COLO829 (cell line): ENCODE measurements at places on chromosomes 6 and 20.

- DNase-seq: no peak
These were observed 299.7 kb downstream of the PLCB1 start for GRCh38 chr20:8431538-8432434.

GRCh38 chr20:37190354-37191112 lies 11.2 kb upstream of the MROH8 start:
- DNase-seq: no peak

GRCh38 chr20:5848711-5849505 lies 98.7 kb downstream of the SHLD1 start:
- DNase-seq: peak; percentile 29

- DNase-seq: no peak
These were observed 51.0 kb upstream of the FBXO30 start for GRCh38 chr6:145865595-145865994.

DNA sequence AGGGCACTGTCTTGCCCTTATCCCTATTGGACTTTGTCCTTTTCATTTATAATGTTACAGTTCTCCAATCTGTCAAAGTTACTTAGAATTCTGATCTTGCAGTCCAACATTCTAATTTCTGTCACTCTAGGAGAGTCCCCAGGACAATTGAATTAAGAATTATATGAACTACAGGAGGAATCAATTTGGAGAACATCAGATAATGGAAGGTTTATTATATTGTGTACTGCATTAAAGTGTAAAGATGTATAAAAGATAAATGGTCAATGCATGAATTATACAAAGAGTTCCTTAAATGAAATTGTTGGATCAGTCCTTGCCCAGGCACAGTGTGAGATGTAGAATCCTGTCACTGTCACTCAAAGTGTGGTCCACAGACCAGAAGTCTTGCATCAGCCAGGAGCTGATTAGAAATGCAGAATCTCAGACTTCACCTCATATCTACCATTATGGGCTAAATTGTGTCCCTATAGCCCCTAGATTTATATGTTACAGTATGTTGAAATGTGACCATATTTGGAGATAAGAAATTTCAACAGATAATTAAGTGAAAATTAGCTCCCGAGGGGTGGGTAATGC lies 145.5 kb downstream of the BTBD3 start:
- DNase-seq: no peak

GRCh38 chr20:56391596-56392131 lies 351 bp downstream of the AURKA start:
- DNase-seq: no peak

DNA sequence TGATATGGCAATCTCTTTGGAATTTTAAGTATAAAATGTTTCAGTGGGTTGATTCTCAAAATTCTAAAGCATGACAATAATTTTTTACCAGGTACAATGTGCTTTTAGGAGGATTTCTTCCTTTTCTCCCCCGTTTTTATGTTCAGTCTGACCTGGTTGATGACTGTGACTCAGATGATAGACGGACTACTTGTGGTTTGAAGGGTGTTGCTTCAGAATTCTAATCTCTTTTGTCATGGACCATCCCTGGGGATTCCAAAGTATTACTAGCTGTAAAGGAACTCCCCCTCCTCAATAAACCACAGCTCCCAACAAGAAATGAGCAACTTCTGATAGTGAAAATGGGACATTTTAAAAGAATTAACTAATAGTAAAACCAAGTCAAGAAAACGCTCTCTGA lies 34.9 kb upstream of the TNFAIP3 start:
- peak; percentile 71 for DNase-seq

DNA sequence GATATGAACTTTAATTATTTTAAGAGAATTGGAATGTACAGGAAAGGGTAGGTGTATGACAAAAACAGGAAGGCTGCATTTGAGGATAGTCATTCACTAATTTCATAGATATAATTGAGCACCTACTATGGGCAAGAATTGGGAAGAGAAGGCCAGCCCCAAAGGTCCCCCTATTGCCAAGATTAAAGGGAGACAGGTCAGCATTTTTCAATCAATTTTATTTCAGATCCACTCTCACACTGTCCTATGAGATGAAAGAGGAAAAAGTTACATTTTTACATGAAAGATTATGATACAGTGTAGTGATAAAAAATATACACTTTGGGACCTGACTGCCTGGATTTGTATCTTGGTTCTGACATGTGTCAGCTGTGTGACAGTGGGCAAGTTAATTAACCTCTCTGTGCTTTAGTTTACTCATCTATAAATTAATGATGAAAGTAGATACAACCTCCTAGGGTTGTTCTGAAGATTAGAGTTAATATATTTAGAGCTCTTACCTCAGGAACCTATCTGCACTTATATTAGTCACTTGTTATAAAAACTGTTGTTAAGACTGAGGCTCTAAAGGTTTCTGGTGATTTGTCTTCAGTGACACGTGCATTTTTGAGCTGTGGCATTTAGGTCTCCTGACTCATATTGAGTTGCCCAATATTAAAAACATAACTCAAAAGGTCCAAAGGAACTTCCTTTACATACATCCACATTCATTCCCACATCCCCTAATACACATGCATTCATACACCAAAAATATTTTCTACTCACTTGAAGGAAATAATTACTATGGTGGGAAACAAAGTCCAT lies 45.7 kb downstream of the SCGN start:
- no peak for DNase-seq

DNA sequence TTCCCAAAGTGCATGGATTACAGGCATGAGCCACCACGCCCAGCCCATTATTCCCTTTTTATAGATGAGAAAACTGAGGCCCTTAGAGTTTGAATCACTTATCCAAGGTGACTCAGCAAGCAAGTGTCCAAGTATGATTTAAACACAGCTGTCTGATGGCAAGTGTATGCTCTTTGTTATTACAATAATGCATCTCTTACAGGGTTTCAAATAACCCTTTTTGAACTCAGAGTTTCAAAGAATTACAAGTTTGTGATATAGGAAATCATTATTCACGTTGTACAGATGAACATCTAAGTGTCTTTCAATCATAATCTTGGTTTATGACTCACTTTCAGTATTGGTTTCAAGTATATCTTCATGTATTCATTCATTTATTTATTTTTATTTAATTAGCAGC lies 63.0 kb downstream of the CD83 start:
- no peak for DNase-seq

DNA sequence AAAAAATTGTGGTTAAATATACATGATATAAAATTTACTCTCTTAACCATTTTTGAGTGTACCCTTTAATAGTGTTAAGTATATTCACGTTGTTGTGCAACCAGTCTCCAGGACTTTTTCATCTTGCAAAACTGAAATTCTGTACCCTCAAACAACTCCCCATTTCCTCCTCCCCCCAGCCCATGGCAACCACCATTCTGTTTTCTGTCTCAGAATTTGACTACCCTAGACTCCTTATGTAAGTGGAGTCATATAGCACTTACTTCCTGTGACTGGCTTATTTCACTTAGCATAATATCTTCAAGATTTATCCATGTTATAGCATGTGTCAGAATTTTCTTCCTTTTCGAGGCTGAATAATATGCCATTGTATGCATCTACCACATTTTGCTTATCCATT lies 5.1 kb downstream of the VPS16 start:
- DNase-seq: no peak

GRCh38 chr6:159761129-159761872 lies 544 bp upstream of the ACAT2 start:
- no peak for DNase-seq

DNA sequence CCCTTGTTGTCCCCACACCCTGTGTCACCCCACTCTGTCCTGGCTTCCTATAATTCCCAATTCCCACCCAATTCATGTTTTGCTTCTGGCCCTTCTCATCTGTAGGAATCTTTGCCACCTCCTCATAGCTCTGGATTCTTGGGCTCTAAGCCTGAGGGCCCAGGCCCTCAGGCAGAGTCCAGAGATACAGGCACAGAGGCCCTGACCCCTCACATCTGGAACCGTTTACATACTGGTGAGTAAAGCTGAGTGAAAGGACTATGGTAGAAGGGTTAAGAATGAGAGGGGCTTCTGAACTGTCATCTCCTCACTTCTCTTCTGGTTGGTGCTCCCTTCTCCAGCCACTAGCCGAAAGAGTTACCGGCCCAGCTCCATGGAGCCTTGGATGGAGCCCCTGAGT lies 13.6 kb downstream of the PRRC2A start:
- no peak for DNase-seq

- DNase-seq: no peak
These were observed 233.2 kb downstream of the ARHGAP18 start for GRCh38 chr6:129476810-129477209.

DNA sequence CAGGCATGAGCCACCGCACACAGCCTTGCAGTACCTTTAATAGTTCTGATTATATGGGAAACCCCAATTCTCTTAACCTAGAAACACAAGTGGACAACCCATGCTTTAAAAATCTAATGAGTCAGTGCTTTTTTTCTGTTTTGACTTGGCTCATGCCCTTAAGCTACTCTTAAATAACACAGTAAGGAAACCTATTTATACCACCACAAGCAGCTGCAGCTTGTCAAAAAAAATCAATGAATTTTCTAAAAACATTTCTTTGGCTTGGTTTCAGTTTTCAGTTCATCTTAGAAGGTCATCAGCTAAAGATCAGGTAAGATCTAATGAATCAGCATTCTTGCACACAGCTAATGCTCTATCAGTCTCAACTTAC lies 124.1 kb upstream of the DST start:
- no peak for DNase-seq

DNA sequence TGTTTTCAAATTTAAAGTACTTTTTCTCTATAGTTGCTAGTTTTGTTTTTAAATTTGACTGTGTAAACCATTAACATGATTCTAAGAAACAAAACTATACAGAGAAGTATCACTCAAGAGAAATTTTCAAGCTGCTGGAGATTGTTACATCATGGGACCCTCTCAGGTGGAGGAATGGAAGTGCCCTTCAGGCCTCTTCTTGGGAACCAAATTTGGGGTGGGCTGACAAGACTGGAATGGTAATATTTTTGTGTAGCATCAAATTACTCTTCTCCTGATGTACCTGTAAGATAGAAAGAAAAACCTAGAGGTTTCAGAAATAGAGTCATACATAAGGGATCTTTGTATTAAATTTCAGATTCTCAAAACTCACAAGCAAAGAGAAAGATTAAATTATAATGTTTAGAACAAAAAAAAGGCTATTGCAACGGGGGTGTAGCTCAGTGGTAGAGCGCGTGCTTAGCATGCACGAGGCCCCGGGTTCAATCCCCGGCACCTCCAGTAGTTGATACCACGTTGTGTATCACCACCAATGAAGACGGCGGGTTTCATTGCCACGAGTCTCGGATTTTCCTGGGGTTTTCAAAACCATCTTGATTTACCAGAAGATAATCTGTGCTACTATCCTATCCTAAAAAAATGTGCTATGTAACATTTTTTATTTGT lies 193.7 kb downstream of the GPX5 start:
- DNase-seq: no peak

GRCh38 chr6:117505311-117505710 lies 22.8 kb downstream of the DCBLD1 start:
- DNase-seq: no peak
